ENCODE measurements at places on chromosomes 1 and 21.

- no peak for DNase-seq
These were observed 178.9 kb downstream of the MIS18A start for GRCh38 chr21:32099812-32100416.

- DNase-seq: peak; percentile 93
These were observed 81.0 kb upstream of the CD55 start for GRCh38 chr1:207240325-207241101.

GRCh38 chr21:44054710-44055109 lies 42.6 kb downstream of the TRAPPC10 start:
- peak; percentile 56 for DNase-seq

GRCh38 chr21:42199868-42200463 lies 19.0 kb upstream of the ABCG1 start:
- no peak for DNase-seq

DNA sequence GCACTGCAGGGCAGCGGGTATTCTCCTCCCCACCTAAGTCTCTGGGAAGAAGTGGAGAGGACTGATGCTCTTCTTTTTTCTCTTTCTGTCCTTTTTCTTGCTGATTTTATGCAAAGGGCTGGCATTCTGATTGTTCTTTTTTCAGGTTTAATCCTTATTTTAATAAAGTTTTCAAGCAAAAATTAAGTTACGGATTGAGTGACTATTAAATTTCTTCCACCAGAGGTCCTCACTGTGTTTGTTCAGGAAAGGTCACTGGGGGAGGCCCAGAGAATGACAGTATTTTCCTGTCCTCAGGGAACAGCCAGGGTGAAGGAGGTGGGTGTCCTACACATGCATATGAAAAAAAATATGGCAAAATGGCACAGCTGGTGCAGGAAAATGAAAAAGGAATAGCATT lies 4.4 kb upstream of the ELF3 start:
- peak; percentile 28 for DNase-seq

DNA sequence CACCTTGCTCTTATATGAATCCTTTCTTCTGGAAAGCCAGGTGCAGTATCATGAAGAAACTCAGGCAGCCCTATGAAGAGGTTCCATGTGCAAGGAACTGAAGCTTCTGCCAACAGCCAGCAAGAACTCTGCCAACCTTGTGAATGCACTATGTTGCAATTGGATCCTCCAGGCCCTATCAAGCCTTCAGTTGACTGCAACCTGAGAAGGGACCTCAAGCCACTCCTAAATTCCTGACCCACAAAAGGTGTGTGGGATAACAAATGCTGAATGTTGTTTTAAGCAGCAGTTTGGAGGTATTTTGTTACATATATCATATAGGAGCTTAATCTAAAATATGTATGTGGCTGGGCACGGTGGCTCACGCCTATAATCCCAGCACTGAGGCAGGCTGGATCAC lies 84.0 kb downstream of the RERE start:
- DNase-seq: peak; percentile 56

GRCh38 chr1:19861034-19861433 lies 21.2 kb upstream of the OTUD3 start:
- DNase-seq: peak; percentile 84

- no peak for DNase-seq
These were observed 92.2 kb upstream of the TTC39A start for GRCh38 chr1:51422367-51423072.

DNA sequence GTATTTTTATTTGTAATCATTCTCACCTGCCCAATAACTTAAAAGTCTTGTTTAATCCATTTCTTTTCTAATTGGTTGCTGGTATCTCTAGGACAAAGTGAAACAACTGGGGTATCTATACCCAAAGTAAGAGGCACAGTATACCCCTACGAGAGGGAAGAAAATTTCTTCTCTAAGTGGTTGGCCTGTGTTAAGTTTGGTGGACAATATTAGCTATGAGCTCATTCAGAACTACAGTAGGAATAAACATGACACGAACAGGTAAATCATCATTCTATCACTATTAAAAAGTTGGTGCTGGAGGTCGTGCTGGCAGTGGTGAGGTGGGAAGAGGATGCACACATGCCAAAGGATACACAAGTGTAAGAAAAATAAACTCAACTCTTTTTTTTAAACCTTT lies 99.6 kb downstream of the ZNF644 start:
- DNase-seq: no peak

GRCh38 chr1:57959531-57960241 lies 535.8 kb upstream of the DAB1 start:
- DNase-seq: no peak

GRCh38 chr1:182575540-182576149 lies 13.4 kb downstream of the RNASEL start:
- DNase-seq: peak; percentile 83

DNA sequence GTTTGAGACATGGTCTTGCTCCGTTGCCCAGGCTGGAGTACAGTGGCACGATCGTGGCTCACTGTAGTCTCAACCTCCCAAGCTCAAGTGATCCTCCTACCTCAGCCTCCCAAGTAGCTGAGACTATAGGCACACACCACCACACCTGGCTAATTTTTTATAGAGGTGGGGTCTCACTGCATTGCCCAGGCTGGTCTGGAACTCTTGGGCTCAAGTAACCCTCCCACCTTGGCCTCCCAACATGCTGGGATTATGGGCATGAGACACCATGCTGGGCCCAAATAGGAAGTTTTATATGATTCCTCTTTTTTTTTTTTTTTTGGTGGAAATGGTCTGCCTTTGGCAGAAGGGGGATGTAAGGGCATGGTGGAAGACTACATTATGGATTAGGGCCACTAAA lies 6.1 kb upstream of the FNDC7 start:
- DNase-seq: no peak

- peak; percentile 83 for DNase-seq
These were observed 236.5 kb upstream of the JUN start for GRCh38 chr1:59020151-59020997.

DNA sequence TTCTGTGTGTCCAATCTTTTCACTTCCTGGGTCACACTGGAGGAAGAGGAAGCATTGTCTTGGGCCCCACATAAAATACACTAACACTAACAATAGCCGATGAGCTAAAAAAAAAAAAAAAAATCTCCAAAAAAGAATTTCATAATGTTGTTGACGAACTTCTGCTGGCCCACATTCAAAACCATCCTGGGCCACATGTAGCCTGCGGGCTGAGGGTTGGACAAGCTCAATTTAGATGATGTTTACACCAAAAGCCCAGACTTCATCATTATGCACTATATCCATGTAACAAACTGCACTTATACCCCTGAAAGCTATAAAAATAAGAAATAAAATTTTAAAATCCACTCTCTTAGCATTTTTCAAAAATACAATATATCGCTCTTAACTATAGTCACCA lies 187.8 kb upstream of the PTBP2 start:
- no peak for DNase-seq

DNA sequence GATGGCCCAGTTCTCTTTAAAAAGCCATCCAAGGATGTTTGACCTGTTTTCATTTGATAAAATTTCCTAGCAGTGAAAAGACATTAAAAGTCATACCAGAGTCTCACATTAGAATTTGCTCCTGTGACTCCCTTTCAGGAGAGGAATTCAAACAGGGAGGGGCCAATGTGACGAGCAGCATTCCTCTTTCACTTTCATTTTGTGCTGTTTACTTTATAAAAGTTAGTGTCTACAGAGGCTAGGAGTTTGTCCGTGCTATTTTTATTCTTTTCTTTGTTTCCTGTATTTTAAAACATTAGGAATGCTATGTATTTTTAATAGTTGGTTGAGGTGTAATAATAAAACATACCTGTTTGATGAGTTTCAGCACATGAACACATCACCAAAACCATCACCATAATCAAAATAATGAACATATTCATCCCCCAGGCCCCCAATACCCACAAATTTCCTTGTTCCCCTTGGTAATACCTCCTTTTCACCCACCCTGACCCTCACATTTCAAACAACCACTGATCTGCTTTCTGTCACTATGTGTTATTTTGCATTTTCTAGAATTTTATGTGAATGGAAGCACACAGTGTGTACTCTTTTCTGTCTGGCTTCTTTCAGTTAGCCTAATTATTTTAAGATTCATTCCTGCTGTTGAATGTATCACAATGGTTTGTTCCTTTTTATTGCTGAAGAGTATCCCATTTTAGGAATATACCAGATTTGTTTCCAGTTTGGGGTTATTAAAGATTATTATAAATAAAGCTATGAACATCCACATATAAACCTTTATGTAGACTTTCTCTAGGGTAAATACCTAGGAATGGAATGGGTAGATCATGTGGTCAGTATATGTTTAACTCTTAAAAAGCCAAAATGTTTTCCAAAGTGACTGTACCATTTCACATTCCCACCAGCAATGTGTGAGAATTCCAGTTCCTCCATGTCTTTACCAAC lies 129.5 kb downstream of the TENT5C start:
- DNase-seq: peak; percentile 74

DNA sequence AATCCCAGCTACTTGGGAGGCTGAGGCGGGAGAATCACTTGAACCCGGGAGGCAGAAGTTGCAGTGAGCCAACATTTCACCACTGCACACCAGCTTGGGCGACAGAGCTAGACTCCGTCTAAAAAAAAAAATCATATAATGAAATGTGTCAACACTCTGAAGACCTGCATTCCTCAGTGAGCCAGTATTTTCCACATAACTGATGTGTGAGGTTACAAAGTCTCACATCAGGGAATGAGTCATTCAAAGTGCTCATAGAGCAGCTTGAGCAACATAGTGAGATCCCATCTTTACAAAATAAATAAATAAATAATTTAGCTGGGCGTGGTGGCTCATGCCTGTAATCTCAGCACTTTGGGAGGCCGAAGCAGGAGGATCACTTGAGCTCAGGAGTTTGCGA lies 65.5 kb downstream of the CASZ1 start:
- DNase-seq: peak; percentile 91

DNA sequence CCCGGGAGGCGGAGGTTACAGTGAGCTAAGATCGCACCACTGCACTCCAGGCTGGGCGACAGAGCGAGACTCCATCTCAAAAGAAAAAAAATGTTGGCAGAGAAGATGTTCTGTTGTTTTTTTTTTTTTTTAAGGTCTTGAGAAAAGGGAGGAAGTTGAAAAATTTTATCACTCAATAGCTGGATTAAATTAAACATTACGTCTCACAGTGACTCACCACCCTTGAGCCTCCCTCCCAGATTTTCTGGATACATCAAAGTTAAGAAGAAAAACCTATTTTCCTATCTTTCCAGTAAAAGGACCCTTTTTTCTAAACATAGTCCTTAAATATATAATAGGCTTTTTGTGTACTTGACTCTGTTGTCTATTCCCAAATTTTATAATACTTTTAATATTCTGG lies 35.5 kb downstream of the IFNAR1 start:
- DNase-seq: no peak

- DNase-seq: no peak
These were observed 275.1 kb upstream of the GJB5 start for GRCh38 chr1:34479731-34480130.

DNA sequence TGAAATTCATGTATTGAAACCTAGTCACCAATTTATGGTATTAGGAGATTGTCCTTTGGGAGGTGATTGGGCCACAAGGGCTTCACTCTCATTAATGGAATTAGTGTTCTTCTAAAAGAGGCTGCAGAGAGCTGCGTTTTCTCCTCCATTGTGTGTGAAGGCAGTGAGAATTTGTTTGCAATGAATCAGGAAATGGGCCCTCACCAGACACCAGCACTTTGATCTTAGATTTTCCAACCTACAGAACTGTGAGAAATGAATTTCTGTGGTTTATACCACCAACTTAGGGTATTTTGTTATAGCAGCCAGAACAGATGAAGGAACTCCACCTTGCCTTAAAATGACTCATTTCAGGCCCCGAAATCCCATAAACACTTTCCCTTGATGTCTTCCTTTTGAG lies 544.2 kb downstream of the RWDD3 start:
- no peak for DNase-seq

DNA sequence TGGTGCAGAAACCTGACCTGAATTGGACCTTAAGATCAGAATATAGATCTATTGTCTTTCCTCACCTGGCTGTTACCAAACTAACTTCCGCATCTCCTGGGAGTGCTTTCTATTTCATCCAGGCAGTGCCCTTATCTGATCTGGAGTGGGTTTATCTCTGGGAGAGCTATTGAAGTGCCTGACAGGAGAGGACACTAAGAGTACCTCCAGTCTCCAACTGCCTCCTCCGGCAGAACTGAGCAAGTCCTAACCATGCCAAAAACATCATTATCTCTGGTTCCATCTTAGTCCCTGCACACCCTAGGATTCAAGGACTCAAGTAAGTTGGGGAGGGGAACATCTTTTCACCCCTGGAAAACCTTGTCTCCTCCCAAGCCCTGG lies 12.4 kb upstream of the KCNJ15 start:
- DNase-seq: no peak

DNA sequence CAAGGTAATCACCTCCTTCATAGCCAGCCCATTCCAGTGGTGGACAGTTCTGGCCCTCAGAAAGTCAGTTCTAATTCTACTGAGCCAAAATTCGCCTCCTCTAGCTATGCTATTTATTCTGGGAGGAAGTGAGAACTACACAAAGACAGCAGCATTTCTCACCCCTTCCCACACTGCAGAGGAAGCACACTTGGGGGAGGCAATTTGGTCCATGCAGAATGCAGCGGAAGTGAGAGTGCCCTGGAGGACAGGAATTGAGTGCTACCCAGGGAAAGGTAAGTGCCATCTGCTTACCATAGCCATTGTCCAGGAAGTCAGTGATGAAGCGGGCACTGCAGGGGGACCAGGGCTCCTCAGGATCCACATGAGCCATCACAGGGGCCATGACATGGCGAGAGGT lies 3.7 kb downstream of the ADAMTS4 start:
- DNase-seq: no peak
